Central memory CD4-positive, alpha-beta T cell (primary cell): ENCODE measurements at places on chromosomes 11 and 22.

DNA sequence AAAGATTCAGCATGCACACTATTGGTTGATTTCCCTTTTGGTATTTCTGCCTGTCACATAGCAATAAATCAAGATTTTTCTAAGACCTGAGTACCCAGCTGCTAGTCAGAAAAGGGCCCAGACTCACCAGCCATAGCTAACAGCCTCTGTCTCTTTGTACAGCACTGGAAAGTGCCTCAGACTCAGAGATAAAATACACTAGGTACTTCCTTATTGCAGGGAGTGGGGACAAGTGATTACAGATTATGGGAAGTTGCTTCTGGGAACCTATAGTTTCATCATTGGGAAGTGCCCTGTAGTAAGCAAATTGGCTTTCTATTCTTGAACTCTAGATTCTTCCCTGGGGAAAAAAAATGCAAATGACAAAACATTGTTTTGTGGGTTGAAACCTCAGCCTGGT lies at the start of gene CASP5:
Gene CASP5 (minus strand): TSS at position 166 of the 400 bp plus-strand sequence. CDS start 32 bp downstream, at position 134.
- DNase-seq, result no peak

GRCh38 chr11:105899772-105900171 lies 122.3 kb downstream of the MSANTD4 start:
- no peak for DNase-seq

DNA sequence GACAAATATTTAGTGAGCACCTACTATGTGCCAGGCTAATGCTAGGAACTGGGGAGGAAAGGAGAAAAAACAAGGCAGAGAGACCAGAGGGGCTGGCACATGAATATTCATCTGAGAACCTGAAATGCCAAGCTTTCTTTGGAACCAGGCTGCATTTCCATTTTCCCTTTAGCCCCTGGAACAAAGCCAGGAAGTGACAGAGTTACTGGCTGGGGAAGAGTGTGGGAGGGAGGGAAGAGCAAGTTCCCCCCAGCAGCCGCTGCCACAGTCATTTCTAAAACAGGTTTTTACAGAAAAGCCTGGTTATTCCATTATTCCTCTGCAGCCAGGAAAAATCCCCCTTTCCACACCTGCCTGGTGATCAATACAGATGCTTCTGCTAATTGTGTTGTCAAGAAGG lies 97.0 kb downstream of the SPON1 start:
- no peak for DNase-seq

- no peak for DNase-seq
Observed at GRCh38 chr11:102194257-102194656, 84.0 kb downstream of the YAP1 start.

- no peak for DNase-seq
Observed at GRCh38 chr11:133053124-133053776, 479.1 kb downstream of the OPCML start.

DNA sequence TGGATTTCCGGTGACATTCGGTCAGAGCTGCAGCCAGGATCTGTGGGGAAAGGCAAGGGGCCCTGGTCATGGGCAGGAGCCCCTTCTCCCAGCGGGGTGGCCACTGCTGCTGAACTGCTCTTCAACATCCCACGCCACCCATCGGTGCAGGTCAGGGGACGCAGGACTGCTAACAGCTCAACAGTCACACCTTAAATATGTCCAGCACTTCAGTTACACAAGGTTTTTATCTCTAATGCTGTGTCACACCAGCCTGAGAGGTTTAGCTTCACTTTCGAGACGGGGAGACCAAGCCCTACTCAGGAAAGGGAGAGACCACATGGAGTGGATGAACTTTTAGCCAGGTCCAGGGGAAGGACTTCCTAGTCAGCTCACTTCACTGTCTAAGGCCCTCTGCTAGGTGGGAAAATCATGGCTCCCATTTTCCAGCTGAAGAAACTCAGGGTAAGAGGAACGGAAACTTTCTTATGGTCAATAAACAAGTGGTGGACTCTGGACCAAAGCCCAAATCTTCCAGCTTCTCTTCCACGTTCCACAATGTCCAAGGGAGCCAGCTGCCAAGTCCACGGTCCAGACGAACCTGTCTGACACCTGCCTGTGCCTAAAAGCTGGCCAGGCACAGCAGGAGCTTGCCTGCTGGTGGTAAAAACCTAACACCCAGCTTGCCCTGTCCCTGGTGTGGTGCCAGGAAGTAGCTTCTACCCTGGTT lies 21.0 kb upstream of the CHADL start:
- no peak for DNase-seq
